CD8-positive, alpha-beta memory T cell (primary cell): ENCODE measurements at places on chromosomes 2 and 18. TPM values are rescaled to one million over a fixed set of nuclear protein-coding genes. Genes with fewer than 3 reads are reported as not detected.

- H3K27me3 ChIP-seq = no peaks in the 10 kb centered on the region
- H3K4me3 ChIP-seq = no peak overlapping the region
- no peak for DNase-seq
- no peaks in the 10 kb centered on the region for H3K4me1 ChIP-seq
- no peaks in the 10 kb centered on the region for H3K36me3 ChIP-seq
These were observed 135.7 kb downstream of the NUP35 start for GRCh38 chr2:183259921-183260320.

- no peaks in the 10 kb centered on the region for H3K27me3 ChIP-seq
- no peak overlapping the region for H3K4me3 ChIP-seq
- no peak overlapping the region for H3K27ac ChIP-seq
- H3K36me3 ChIP-seq = no peaks in the 10 kb centered on the region
- no peak for DNase-seq
These were observed 1.2 kb downstream of the PCARE start for GRCh38 chr2:29072971-29073725.

DNA sequence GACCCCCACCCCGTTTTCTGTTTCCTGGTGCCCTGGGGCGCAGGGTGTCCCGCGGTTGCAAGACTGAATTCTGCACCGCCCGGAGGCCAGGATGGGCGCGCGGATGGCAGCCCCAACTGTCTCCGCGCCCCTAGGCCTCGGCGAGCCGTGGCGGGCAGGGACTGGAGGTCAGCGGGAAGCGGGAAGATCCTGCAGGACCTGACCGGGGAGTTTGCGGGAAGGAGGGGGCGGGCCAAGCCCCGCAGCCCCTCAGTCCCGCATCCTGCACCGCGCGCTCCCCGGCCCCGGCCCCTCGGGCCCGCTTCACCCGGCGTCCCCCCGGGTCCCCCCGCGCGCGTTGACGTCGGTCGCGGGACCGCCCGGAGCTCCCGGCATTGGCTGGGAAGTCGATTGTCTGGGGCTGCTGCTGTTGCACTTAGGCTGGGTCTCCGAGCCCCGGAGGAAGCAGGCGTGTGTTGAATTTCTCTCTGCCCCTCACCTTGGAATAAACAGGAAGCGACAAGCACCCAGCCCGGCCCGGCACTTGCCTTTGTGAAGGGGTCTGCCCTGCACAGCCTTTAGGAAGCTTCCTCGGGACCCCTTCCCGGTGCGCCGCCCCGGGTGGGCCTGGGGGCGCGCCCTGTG, at the start of gene LDLRAD4:
Gene LDLRAD4, plus strand, starts transcription at position 393 of the 624 bp plus-strand sequence.
- no peak within 1 kb of the TSS for H3K27ac ChIP-seq
- peaks cover 22% of the 10 kb centered on the region for H3K4me1 ChIP-seq
- H3K36me3 ChIP-seq = no peaks in the 10 kb centered on the region

Gene IL36A
- not detected for total RNA-seq

Gene C2orf80
- total RNA-seq = not detected
